ENCODE measurements at places on chromosomes 7 and 10.

DNA sequence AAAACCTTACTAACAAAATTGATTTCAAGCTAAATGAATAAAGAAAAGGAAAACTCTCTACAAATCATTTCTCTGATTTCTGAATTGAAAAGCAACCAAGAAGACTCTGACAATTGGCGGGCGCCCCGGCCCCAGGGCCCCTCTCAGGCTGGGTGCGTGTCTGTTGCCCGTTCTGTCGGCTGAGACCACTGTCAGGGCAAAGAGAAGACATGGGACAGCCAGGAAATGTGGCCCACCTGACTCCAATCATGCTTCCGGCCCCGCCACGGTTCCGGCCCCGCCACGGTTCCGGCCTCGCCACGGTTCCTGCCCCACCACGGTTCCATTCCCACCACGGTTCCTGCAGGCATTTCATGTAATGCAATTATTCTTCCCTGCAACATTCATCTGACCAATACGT lies 115.9 kb downstream of the PTPRN2 start:
- no peak for DNase-seq

DNA sequence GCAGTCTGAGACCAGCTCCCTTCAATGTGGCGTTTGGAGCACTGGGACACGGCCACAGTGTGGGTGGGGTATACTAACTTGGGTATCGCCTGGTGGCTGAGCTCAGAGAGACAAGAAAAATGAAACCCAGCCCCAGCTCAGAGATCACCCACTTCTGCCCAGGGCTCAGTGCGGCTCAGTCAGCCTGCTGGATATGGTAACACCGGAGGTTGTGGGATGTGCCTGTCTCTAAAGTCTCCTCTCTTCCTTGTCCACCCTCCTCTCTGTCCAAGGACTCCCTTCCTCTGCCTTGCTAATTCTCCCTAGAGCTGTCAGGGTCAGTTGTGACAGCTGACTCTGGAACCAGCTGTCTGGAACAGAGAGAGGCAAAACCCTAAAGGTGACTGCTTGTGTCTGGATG lies 149.1 kb downstream of the PTPN20 start:
- no peak for DNase-seq

- DNase-seq = no peak
Observed at GRCh38 chr10:44827431-44828006, 83.6 kb upstream of the TMEM72 start.

GRCh38 chr10:82910301-82910700 lies 1035.3 kb downstream of the NRG3 start:
- DNase-seq = no peak

DNA sequence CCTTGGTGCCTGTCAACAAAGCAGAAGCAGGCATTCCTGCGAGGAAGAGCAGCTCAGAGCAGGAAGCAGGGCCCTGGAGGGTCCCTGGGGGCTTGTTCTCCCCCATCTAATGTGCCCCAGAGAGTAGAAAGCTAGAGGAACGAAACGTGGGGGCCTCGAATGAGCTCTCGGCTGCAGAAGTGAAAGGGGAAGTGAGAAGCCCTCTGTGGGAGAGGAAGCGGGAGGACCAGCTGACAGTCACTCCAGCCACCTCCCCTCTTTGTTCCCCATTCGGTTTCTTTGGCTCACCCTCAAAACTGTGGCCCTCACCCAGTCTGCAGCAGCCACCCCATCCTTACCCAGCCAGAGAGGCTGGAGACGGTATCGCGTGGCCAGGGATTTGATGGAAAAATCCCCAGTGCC lies 25.0 kb downstream of the C10orf105 start:
- DNase-seq = no peak

DNA sequence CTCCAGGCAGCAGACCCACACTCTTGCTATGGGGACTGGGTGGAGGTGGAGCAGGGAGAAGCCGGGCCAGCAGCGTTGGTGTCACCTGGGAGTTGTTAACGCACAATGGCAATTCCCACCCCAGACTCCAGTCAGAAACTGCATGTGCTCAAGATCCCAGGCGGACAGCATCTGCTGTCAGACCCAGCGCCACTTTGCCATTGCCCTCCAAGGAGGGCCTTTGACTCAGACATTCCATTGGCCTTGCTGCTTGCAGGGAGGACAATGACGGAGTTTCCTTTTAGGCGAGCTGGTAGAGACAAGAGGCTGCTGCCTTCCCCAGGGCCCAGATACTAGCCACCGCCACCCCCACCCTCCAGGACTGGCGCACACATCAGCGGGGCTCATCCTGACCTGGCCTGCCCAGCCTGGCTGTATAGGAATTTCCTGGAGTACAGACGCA lies 34.5 kb downstream of the ZNF775 start:
- DNase-seq = no peak

DNA sequence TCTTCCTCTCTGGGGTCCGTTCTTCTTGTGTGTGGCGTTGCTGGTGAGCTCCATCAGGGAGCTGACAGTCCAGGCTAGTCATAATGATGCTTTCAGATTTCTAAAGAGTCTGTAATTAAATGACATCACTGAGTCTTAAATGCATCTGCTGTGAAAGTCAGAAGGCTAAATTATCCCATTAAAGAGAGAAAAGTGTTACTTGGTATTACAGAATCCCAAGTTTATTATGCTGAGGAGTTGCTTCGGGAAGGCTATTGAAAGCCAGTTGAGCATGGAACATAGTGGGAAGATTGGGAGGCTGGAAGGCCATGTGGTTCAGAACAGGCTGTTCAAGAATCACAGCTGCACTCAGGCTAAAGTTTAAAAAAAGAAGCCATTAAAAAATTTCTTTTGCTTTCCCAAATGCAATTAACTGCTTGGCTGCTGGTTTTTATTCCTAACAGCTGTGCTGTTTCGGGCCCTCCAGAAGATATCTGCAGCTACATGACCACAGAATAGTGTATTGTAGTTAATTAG lies 342.6 kb upstream of the LRGUK start:
- no peak for DNase-seq

GRCh38 chr7:70587739-70588138 lies 544.2 kb upstream of the GALNT17 start:
- DNase-seq = no peak

GRCh38 chr10:131815266-131816156 lies 85.3 kb upstream of the PPP2R2D start:
- DNase-seq = no peak

GRCh38 chr7:94591176-94591575 lies 64.8 kb downstream of the SGCE start:
- DNase-seq = no peak

- no peak for DNase-seq
Observed at GRCh38 chr7:148914208-148914777, 30.2 kb upstream of the EZH2 start.

- no peak for DNase-seq
Observed at GRCh38 chr7:41999736-42000283, 237.2 kb downstream of the GLI3 start.

- no peak for DNase-seq
Observed at GRCh38 chr7:147188467-147188866, 1071.9 kb downstream of the CNTNAP2 start.

DNA sequence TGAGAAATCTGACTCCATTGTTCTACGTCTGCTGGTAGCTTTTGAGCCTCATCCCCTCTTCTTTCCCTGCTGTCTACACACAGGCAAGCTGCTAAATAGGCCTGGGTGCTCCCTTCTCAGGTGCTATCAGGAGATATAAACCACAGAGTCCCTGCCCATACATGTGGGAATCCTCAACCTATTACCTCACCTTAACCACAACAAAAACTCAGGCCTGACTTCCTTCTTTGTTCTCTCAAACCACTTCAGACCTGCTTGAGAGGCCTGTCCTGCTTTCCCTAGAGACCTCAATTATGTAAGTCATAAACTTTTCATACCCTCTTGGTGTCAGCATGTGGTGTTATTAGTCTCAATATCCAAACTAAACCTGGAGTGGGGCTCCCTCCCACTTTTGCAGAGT lies 75.0 kb upstream of the MAGI2 start:
- no peak for DNase-seq

- no peak for DNase-seq
Observed at GRCh38 chr7:66247380-66248078, 42.4 kb downstream of the TPST1 start.

DNA sequence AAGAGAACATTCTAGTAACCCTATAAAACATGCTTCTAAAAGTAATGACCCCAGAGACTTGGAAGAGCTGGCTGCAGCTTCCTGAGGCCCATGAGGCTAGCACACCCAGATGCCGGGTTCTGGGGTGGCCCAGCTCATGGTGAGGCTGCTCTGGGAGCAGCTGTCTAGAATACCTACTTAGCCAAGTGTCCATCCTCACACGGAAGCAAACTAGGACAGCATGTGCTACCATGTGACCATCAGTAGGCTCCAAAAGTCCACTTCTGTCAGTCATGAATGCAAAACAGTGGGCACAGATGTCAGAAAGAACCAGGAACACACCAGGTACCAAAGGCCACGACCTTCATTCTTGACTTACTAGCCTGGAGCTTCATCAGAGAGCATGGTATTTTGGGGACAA lies 32.4 kb downstream of the CTBP2 start:
- no peak for DNase-seq

DNA sequence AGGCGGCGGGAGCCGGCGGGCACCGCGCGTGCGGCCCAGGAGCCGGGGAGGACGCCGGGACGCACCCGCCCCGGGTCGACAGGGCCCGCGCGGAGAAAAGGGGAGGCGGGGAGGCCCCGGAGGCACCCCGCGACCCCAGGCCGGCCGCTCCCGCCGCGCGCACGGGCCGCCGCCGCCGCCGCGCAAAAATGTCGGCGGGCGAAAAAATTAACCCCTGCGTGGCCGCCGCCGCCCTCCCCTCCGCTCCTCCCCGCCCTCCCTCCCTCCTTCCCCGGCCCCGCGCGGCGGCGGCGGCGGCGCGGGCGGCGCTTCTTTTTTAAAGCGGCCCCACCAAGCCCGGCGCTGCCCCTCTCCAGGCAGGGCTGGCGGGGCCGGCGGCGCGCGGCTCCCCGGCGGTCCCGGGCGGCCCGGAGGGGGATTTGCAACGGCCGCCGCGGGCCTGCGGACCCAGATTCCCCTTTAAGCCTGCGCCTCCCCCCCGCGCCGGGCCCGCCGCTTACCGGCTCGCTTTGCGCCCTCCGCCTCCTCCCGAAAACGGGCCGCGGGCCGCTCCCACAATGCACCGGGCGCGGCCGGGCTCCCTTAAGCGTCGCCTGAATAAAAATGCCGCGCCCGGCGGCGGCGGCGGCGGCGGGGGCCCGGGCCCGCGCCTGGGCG lies 465 bp downstream of the SEPHS1 start:
- DNase-seq = peak; percentile 61

GRCh38 chr10:129857242-129857960 lies 106.7 kb downstream of the EBF3 start:
- DNase-seq = no peak

- no peak for DNase-seq
Observed at GRCh38 chr7:110890101-110890500, 200.8 kb upstream of the LRRN3 start.
